Gastrocnemius medialis (tissue), 4 donors: ENCODE measurements at places on chromosomes 16 and 17. TPM values are rescaled to one million over a fixed set of nuclear protein-coding genes. Genes with fewer than 3 reads are reported as not detected.

The SPNS2 gene
- 2.7 TPM for total RNA-seq

The BRIP1 gene
- not detected for total RNA-seq

DNA sequence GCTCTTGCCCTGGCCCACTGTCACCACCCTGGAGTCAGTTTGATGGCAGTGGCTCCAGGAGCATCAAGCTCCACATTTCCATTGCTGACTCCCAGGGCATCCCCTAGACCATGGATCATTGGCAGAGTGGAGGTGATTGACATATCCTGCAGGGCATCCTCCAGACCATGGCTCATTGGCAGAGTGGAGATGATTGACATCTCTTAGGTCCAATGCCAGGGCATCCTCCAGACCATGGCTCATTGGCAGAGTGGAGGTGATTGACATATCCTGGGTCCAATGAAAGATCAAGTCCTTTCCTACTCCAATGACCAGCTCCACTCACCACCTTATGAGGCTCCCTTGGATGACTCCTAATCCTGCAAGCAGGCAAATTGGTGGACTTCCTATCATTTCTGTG lies 174.3 kb upstream of the NLRP1 start:
- no peak overlapping the region for H3K4me3 ChIP-seq
- H3K27me3 ChIP-seq, result no peaks in the 10 kb centered on the region
- no peaks in the 10 kb centered on the region for H3K36me3 ChIP-seq
- no peak overlapping the region for H3K27ac ChIP-seq
- no peak for DNase-seq

- H3K27ac ChIP-seq, result peak overlapping the region; percentile 99
- no peak overlapping the region for H3K4me3 ChIP-seq
- peaks cover 80% of the 10 kb centered on the region for H3K4me1 ChIP-seq
- peak; percentile 92 for DNase-seq
- no peaks in the 10 kb centered on the region for H3K27me3 ChIP-seq
Observed at GRCh38 chr16:75244844-75245758, 6.3 kb downstream of the BCAR1 start.

GRCh38 chr16:87284183-87284582 lies 33.0 kb downstream of the C16orf95 start:
- H3K4me3 ChIP-seq, result no peak overlapping the region
- no peaks in the 10 kb centered on the region for H3K27me3 ChIP-seq
- no peak overlapping the region for H3K27ac ChIP-seq

GRCh38 chr17:70820276-70820675 lies 650.9 kb downstream of the KCNJ2 start:
- H3K4me1 ChIP-seq, result no peaks in the 10 kb centered on the region
- no peak overlapping the region for H3K27ac ChIP-seq
- H3K4me3 ChIP-seq, result no peak overlapping the region

DNA sequence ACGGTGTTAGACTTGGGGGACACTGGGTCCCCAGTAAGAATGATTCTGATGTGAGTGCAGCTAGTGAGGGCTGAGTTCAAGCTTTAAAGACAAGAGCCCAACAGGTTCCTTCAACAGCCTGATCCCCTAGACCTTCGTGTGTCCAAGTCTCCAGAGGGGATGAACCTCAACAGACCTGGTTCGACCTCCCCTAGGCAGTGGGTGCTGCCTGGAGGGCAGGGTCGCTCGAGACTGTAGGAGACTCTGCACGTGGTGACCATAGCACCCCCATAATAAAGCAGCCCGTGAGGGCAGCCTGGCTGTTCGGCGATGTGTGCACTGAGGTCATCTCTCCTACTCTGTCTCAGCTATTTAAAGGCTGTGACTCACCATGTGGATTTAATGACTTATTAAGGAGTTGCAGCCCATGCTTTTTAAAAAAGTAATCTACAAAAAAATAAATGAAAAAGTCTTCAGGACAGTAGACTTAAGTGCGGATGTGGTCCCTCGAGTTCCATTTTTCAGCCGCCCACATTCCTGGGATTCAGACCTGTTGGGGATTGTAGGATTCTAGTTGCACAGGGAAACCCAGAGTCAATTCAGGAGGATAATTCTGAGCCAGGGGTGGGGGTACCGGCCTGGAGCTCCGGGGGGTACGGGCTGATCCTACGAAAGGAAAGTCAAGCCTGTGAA lies 23.4 kb upstream of the METRNL start:
- no peak overlapping the region for H3K4me3 ChIP-seq
- no peak for DNase-seq
- no peaks in the 10 kb centered on the region for H3K27me3 ChIP-seq
- no peaks in the 10 kb centered on the region for H3K36me3 ChIP-seq

DNA sequence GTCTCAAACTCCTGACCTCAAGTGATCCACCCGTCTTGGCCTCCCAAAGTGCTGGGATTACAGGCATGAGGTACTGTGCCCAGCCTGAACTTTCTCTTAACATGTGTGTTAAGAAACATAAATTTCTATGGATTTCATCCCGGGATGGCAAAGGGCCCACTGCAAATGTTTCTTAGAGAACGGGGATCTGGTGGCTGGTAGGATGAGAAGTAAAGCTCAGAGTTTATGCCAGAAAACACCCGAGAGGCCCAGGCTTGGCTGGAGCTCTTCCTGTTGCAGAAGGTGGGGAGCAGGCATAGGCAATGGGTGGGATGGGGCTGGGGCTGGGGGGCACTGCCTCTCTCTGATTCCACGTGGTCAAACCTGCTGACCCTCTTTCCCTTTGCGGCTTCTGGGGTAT lies 5.6 kb upstream of the CARHSP1 start:
- H3K27me3 ChIP-seq, result no peaks in the 10 kb centered on the region
- no peak for DNase-seq
- H3K27ac ChIP-seq, result no peak overlapping the region
- H3K36me3 ChIP-seq, result no peaks in the 10 kb centered on the region
- no peaks in the 10 kb centered on the region for H3K4me1 ChIP-seq

GRCh38 chr16:49867234-49867633 lies 11.3 kb upstream of the ZNF423 start:
- no peak overlapping the region for H3K4me3 ChIP-seq
- no peaks in the 10 kb centered on the region for H3K27me3 ChIP-seq
- H3K4me1 ChIP-seq, result no peaks in the 10 kb centered on the region
- H3K36me3 ChIP-seq, result no peaks in the 10 kb centered on the region

DNA sequence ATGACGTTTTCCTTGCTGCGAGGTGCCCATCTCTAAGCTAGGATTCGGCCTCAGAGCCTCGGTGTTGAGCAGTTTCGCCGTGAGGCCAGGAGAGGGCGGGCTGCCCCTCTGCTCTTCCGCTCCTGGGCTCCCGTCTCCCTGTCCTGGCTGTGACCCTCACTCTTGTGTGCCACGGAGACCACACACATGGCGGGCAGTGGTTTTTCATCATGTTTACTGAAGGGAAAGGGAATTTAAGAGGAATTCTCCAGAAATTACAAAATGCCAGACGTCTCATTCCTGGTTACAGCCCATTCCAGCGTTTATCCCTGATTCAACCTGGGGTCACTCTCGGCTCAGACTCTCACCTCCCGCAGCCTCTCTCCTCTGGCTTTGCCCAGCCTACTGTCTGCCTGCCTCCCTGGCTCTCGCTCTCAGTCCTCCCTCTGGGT lies 96.8 kb upstream of the ELAC2 start:
- H3K27ac ChIP-seq, result no peak overlapping the region
- H3K4me1 ChIP-seq, result no peaks in the 10 kb centered on the region
- H3K4me3 ChIP-seq, result no peak overlapping the region
- no peaks in the 10 kb centered on the region for H3K36me3 ChIP-seq

- no peaks in the 10 kb centered on the region for H3K36me3 ChIP-seq
- H3K27me3 ChIP-seq, result no peaks in the 10 kb centered on the region
- H3K4me1 ChIP-seq, result peaks cover 24% of the 10 kb centered on the region
- no peak overlapping the region for H3K4me3 ChIP-seq
- no peak for DNase-seq
- H3K27ac ChIP-seq, result no peak overlapping the region
Observed at GRCh38 chr16:83248735-83249463, 558.9 kb upstream of the HSBP1 start.

GRCh38 chr17:27269201-27269600 lies 24.7 kb upstream of the WSB1 start:
- H3K36me3 ChIP-seq, result no peaks in the 10 kb centered on the region
- no peak for DNase-seq
- H3K27ac ChIP-seq, result no peak overlapping the region
- H3K27me3 ChIP-seq, result no peaks in the 10 kb centered on the region
- H3K4me1 ChIP-seq, result no peaks in the 10 kb centered on the region
- no peak overlapping the region for H3K4me3 ChIP-seq

DNA sequence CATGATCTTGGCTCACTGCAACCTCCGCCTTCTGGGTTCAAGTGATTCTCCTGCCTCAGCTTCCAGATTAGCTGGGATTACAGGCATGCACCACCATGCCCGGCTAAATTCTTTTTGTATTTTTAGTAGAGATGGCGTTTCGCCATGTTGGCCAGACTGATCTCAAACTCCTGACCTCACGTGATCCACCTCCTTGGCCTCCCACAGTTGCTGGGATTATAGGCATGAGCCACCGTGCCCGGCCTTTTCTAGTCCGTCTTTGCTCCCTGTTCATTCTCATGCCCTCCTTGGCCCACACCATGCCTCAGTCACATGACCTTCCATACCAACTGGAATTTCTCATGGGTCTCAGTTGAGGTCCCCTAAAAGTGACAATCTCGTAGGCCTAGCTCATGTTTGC lies 86.9 kb downstream of the SNX29 start:
- H3K36me3 ChIP-seq, result no peaks in the 10 kb centered on the region
- peak overlapping the region; percentile 72 for H3K27ac ChIP-seq
- H3K27me3 ChIP-seq, result no peaks in the 10 kb centered on the region
- no peak overlapping the region for H3K4me3 ChIP-seq
- peak; percentile 33 for DNase-seq
- H3K4me1 ChIP-seq, result peaks cover 17% of the 10 kb centered on the region

DNA sequence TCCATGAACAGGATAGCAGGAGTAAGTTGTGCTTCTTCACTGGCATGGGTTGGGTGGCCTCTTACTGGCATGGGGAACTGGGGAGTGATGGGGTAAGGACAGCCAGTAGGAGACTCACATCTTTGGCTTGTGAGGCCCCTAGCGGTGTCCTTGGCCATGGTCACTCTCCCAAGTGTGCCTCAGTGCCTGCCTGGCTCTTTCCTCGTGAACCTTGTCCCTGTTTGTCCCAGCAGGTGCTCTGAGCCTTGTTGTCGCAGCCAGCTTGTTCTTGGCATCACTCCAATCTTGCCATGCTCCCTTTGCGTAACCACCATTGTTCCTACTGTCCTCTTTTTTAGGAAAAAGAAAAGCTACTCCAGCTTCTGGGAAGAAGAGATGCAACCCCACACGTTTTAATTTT lies 53.6 kb upstream of the SDK2 start:
- no peaks in the 10 kb centered on the region for H3K36me3 ChIP-seq
- no peak overlapping the region for H3K4me3 ChIP-seq

DNA sequence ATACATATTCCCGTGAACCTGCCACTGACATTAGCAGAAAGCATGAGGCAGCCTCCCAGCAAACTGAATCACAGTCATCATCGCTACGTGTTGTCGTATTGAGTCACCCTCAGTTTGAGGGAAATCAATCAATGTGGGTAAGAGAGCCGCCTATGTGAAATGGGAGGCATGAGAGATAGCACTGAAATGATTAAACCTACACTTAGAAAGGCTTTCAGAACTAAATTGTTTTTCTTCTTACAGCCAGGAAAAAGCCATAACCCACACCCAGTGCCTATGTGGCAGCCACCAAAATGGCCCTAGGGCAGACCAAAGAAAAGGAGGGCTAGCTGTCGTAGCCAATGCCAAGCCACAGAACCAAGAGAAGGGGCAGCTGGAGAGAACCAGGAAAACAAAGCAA lies 90.5 kb downstream of the ADAMTS18 start:
- H3K4me1 ChIP-seq, result no peaks in the 10 kb centered on the region
- H3K27me3 ChIP-seq, result no peaks in the 10 kb centered on the region
- H3K36me3 ChIP-seq, result no peaks in the 10 kb centered on the region

GRCh38 chr16:12907670-12908233 lies 6.4 kb downstream of the SHISA9 start:
- no peaks in the 10 kb centered on the region for H3K36me3 ChIP-seq
- no peaks in the 10 kb centered on the region for H3K4me1 ChIP-seq
- H3K27ac ChIP-seq, result no peak overlapping the region
- no peak for DNase-seq
- H3K27me3 ChIP-seq, result peaks cover 20% of the 10 kb centered on the region

GRCh38 chr17:40068917-40069750 lies 6.4 kb downstream of the THRA start:
- DNase-seq, result peak; percentile 96
- peak overlapping the region; percentile 46 for H3K4me3 ChIP-seq
- no peaks in the 10 kb centered on the region for H3K27me3 ChIP-seq
- H3K36me3 ChIP-seq, result no peaks in the 10 kb centered on the region

DNA sequence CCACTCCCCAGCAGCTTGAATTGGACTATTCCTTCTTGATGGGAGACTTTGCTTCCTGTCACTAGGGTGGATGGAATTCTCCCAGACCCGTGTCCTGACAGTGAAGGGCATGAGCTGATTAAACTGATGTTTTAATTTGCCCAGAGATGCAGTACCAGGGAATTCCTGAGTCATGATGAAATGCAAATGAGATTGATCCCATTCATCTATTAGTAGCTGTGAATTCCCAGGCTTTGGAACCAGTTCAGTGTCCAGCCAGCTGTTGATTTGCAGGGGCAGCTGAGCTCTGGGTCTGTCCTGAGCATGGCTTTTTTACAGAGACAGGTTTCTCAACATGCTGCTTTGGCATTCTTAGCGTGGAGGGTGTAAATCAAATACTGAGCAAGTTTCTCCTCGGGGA lies 157.9 kb downstream of the PITPNC1 start:
- H3K4me1 ChIP-seq, result peaks cover 3% of the 10 kb centered on the region
- H3K4me3 ChIP-seq, result no peak overlapping the region
- no peaks in the 10 kb centered on the region for H3K36me3 ChIP-seq

GRCh38 chr16:11529285-11529684 lies 57.4 kb downstream of the LITAF start:
- peaks cover 5% of the 10 kb centered on the region for H3K27me3 ChIP-seq
- no peak overlapping the region for H3K27ac ChIP-seq
- DNase-seq, result no peak
- no peaks in the 10 kb centered on the region for H3K36me3 ChIP-seq
- no peak overlapping the region for H3K4me3 ChIP-seq
- no peaks in the 10 kb centered on the region for H3K4me1 ChIP-seq

DNA sequence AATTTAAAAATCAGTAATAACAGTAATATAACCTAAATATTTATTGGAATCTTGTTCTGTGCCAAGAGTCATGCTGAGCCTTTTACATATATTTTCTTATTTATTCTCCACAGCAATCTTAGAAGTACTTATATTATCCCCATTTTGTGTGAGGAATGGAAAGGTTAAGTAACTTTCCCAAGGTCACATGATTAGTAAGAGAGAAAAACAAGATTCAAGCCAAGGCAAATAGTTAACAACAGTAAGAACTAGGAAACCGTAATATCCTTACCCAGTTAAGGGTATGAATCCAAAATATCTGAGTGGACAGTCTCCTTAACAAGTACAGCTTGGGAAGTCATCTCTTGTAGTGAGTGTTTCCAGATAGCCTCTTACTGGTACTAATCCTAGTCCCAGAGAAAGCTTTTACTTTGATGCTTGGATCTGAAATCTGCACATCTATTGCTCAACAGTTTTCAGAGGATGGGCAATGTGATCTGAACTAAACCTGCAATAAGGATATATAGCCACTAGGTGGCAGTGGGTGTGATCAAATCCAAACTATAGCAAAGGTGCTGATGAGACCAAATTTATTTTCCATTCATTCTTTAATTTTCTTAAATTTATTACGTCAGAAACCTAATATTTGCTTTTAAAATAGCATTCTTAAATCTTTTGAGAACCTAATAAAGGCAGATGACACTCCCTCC lies 23.3 kb downstream of the SHISA6 start:
- no peak for DNase-seq
- H3K4me3 ChIP-seq, result no peak overlapping the region
- H3K27ac ChIP-seq, result no peak overlapping the region
- no peaks in the 10 kb centered on the region for H3K36me3 ChIP-seq
- H3K27me3 ChIP-seq, result no peaks in the 10 kb centered on the region
- H3K4me1 ChIP-seq, result no peaks in the 10 kb centered on the region
